ENCODE measurements at places on chromosomes 5 and 9. TPM values are rescaled to one million over a fixed set of nuclear protein-coding genes. Genes with fewer than 3 reads are reported as not detected.

The ANKRD55 gene
- not detected for polyA plus RNA-seq

- H3K27ac ChIP-seq, result no peak overlapping the region
- no peak overlapping the region for H3K4me3 ChIP-seq
- H3K27me3 ChIP-seq, result no peaks in the 10 kb centered on the region
- no peak for DNase-seq
- no peaks in the 10 kb centered on the region for H3K36me3 ChIP-seq
- H3K4me1 ChIP-seq, result peaks cover 8% of the 10 kb centered on the region
Measured at GRCh38 chr5:67262956-67263355, 66.4 kb upstream of the CD180 start.

The CD274 gene
- polyA plus RNA-seq, result 1.1 TPM

The FBP1 gene
- polyA plus RNA-seq, result 61.1 TPM

The PCDHB10 gene
- polyA plus RNA-seq, result 3.0 TPM

GRCh38 chr5:54288568-54289217 is 21.7 kb downstream of the ARL15 start:
- H3K27me3 ChIP-seq, result no peaks in the 10 kb centered on the region
- H3K4me1 ChIP-seq, result peaks cover 14% of the 10 kb centered on the region
- no peak overlapping the region for H3K4me3 ChIP-seq
- no peaks in the 10 kb centered on the region for H3K36me3 ChIP-seq
- H3K27ac ChIP-seq, result no peak overlapping the region

DNA sequence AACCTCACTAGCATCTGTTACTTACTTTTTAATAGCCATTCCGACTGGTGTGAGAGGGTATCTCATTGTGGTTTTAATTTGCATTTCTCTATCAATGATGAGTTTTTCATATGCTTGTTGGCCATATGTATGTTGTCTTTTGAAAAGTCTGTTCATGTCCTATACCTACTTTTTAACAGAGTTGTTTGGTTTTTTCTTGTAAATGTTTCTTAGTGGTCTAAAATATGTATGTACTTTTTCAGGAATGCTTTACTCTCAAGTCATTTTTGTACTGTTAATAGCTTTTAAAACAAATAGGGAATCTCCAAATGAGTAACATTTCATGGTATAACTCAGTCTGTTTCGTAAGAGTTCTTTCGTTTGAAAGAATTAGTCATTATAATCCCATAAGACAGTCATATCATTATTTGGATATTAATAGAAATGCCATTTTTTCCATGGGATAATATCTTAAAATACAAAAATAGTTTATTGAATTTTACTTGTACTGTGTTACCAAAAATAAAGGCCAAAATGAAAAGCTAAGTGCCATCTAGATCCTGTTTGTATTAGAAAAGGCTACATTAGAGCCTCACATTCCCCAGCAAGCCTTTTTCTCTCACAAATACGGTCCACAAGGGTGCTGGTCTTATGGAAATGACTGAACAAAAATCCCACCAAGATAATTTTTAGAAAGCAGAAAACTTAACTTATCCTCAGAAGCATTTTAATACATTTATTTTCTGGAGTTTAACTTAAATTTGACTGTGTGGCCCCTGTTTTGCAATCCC is 247.7 kb downstream of the PJA2 start:
- H3K4me3 ChIP-seq, result no peak overlapping the region
- no peaks in the 10 kb centered on the region for H3K4me1 ChIP-seq
- H3K27me3 ChIP-seq, result no peaks in the 10 kb centered on the region
- no peak overlapping the region for H3K27ac ChIP-seq
- DNase-seq, result no peak

DNA sequence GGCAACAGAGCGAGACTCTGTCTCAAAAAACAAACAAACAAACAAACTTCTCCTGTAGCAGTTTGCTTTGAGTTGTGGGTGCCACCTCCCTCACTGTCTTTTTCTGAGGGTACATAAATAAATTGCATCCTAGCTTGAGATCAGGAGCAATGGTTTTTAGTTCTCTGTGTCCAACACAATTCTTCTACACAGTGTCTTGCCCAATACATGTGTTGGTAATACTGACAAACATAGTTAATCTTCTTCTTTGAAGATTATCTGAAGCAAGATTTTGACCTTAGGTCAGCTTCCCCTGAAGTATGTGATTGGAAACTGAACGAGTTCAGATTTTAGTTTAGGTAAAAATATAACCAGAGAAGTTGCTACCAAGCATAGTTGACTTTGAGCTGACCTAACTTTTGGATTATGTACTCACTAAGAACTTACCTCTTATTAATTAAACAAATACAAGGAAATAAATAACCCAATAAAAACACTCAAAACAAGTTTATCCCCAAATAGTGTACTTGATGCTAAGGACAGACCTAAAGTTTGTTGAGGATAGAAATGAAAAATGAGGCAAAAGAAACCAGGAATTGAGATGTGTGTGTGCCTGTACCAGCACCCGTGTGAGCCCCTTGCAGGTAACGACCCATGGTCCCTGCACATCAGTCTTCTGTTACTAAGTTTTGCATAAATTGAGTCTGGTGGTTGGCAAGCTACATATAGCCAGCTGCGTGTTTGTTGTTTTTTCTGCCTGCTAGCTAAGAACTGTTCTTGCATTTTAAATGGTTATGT is 16.2 kb downstream of the TJP2 start:
- H3K27ac ChIP-seq, result no peak overlapping the region
- no peaks in the 10 kb centered on the region for H3K4me1 ChIP-seq
- no peaks in the 10 kb centered on the region for H3K27me3 ChIP-seq
- DNase-seq, result no peak

GRCh38 chr9:99181621-99182020 is 40.1 kb downstream of the ALG2 start:
- no peak for DNase-seq
- no peak overlapping the region for H3K27ac ChIP-seq
- no peaks in the 10 kb centered on the region for H3K36me3 ChIP-seq
- H3K27me3 ChIP-seq, result no peaks in the 10 kb centered on the region

The HSPB3 gene
- 0.54 TPM for polyA plus RNA-seq

GRCh38 chr9:127285965-127286364 is 21.4 kb downstream of the GARNL3 start:
- H3K4me3 ChIP-seq, result no peak overlapping the region
- H3K36me3 ChIP-seq, result no peaks in the 10 kb centered on the region
- no peak overlapping the region for H3K27ac ChIP-seq

GRCh38 chr5:55699041-55699688 is 13.0 kb downstream of the SLC38A9 start:
- no peak overlapping the region for H3K27ac ChIP-seq
- H3K36me3 ChIP-seq, result peaks cover 8% of the 10 kb centered on the region
- H3K4me1 ChIP-seq, result no peaks in the 10 kb centered on the region
- no peaks in the 10 kb centered on the region for H3K27me3 ChIP-seq

GRCh38 chr5:160083501-160083900 is 35.7 kb downstream of the PWWP2A start:
- H3K36me3 ChIP-seq, result no peaks in the 10 kb centered on the region
- DNase-seq, result no peak
- no peaks in the 10 kb centered on the region for H3K4me1 ChIP-seq
- H3K27ac ChIP-seq, result peak overlapping the region; percentile 40
- H3K27me3 ChIP-seq, result no peaks in the 10 kb centered on the region

- no peaks in the 10 kb centered on the region for H3K4me1 ChIP-seq
- no peak overlapping the region for H3K4me3 ChIP-seq
- H3K27ac ChIP-seq, result no peak overlapping the region
- no peak for DNase-seq
- no peaks in the 10 kb centered on the region for H3K27me3 ChIP-seq
Measured at GRCh38 chr5:154590093-154590724, 112.2 kb upstream of the HAND1 start.

GRCh38 chr9:113446323-113446740 is 17.2 kb upstream of the RGS3 start:
- no peak overlapping the region for H3K27ac ChIP-seq
- H3K36me3 ChIP-seq, result no peaks in the 10 kb centered on the region
- no peak overlapping the region for H3K4me3 ChIP-seq
- no peak for DNase-seq

- DNase-seq, result no peak
- H3K36me3 ChIP-seq, result no peaks in the 10 kb centered on the region
- no peaks in the 10 kb centered on the region for H3K4me1 ChIP-seq
Measured at GRCh38 chr5:51347704-51348103, 35.5 kb upstream of the ISL1 start.

DNA sequence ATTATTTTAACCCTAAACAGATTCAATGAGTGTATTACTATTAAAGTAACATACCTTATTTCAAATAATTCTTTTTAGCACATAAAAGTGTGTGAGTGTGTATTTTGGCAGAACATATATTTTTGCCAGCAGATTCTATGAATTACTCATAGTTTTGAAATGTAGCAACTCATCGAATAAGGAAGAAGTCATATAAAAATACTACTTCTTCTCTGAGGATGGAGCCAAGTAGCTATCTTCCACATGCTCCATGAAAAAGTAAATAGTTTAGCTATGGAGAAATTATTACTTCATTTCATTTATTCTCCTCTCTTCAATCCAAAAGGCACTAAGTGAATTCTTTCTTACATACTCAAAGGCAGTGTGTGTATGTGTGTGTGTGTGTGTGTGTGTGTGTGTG is 1090.4 kb upstream of the CDH6 start:
- H3K27ac ChIP-seq, result no peak overlapping the region
- no peaks in the 10 kb centered on the region for H3K4me1 ChIP-seq
- H3K36me3 ChIP-seq, result no peaks in the 10 kb centered on the region
- H3K27me3 ChIP-seq, result no peaks in the 10 kb centered on the region
- DNase-seq, result no peak

The PCDHB5 gene
- 1.6 TPM for polyA plus RNA-seq

- H3K36me3 ChIP-seq, result no peaks in the 10 kb centered on the region
- H3K27ac ChIP-seq, result no peak overlapping the region
- H3K4me3 ChIP-seq, result no peak overlapping the region
- no peak for DNase-seq
- H3K4me1 ChIP-seq, result no peaks in the 10 kb centered on the region
- no peaks in the 10 kb centered on the region for H3K27me3 ChIP-seq
Measured at GRCh38 chr5:31144364-31144763, 49.1 kb upstream of the CDH6 start.

DNA sequence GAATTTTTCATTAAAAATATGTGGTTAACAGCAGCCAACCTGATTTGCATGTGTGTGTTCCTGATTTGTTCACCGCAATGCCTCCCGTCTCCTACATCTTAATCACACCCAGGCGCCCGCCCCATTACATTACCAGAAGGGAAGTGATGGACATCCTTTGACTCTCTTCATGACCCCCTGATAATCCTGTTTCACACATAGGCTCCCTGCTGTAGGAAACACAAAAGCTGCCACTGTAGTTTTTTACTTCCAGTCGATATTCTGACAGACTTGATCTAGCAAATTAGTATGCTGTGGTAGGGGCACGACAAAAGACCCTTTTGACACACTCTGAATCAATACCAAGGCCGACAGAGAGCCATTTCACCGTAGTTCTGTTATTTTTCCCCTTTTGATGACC is 287.8 kb upstream of the ISL1 start:
- DNase-seq, result no peak
- no peaks in the 10 kb centered on the region for H3K27me3 ChIP-seq
- H3K27ac ChIP-seq, result no peak overlapping the region

The CDK5RAP2 gene
- polyA plus RNA-seq, result 41.9 TPM

- H3K4me1 ChIP-seq, result peaks cover 26% of the 10 kb centered on the region
- peak; percentile 65 for DNase-seq
- peaks cover 6% of the 10 kb centered on the region for H3K36me3 ChIP-seq
- peak overlapping the region; percentile 92 for H3K4me3 ChIP-seq
- H3K27ac ChIP-seq, result peak overlapping the region; percentile 89
Measured at GRCh38 chr9:34636791-34637355, 714 bp downstream of the SIGMAR1 start.

The NXNL2 gene
- polyA plus RNA-seq, result 0.48 TPM

The LEAP2 gene
- 1.8 TPM for polyA plus RNA-seq

DNA sequence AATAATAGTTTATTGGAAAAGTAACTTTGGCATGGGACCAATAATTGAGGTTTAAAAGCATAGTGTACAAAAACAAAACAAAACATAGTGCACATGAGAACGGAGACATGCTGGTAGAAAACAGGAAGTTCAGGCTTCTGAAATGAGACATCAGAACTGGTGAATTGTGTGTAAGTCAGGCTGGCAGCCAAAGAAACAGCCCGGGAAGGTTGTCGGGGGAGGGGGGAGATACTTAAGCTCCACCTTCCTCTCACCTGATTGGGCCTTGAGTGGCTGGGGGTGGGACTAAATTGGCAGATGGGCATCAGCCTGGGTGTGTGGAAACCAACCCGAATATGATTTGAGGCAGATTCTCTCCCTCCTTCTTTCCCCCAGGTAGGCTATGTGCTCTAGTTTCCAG is 256.3 kb downstream of the SMARCA2 start:
- no peak overlapping the region for H3K27ac ChIP-seq
- H3K4me1 ChIP-seq, result peaks cover 17% of the 10 kb centered on the region
- no peak overlapping the region for H3K4me3 ChIP-seq
- DNase-seq, result peak; percentile 29

The TMOD1 gene
- 59.4 TPM for polyA plus RNA-seq

The LHX2 gene
- polyA plus RNA-seq, result 0.24 TPM

DNA sequence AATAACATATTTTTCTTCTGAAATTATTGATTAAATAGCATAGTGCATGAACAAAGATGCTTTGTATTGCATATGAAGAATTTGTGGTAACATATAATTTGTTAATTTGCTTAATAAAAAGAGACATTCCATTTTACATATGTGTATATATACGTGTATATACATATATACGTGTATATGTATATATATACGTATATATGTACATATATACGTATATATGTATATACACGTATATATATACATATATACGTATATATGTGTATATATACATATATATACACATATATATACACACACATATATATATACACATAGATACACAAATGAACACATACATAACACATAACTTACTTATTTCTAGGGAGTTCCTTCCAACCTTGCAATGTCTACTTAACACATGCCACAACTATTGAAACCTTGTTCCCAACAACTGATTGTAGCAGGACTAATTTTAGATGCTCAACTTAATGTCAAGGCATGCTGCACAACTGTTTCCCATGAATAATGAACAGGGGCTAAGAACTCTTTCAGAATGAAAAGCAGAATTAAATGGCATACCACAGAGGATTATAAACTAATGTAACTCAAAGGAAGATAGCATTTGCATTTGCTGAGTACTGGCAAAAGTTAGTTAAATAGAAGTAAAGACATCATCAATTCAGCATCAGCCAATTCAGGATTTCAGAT is 17.4 kb downstream of the KIF24 start:
- no peak overlapping the region for H3K4me3 ChIP-seq
- H3K27me3 ChIP-seq, result no peaks in the 10 kb centered on the region
- H3K27ac ChIP-seq, result no peak overlapping the region
- H3K4me1 ChIP-seq, result peaks cover 14% of the 10 kb centered on the region

- no peak overlapping the region for H3K4me3 ChIP-seq
- no peaks in the 10 kb centered on the region for H3K4me1 ChIP-seq
- no peak overlapping the region for H3K27ac ChIP-seq
- no peaks in the 10 kb centered on the region for H3K27me3 ChIP-seq
- DNase-seq, result no peak
Measured at GRCh38 chr5:120415985-120416384, 48.1 kb upstream of the PRR16 start.

The SV2C gene
- under 0.01 TPM for polyA plus RNA-seq

GRCh38 chr5:64585646-64586045 is 79.8 kb downstream of the RGS7BP start:
- H3K27me3 ChIP-seq, result no peaks in the 10 kb centered on the region
- H3K36me3 ChIP-seq, result no peaks in the 10 kb centered on the region
- DNase-seq, result no peak

The PCDHGA10 gene
- 2.2 TPM for polyA plus RNA-seq
